ENCODE measurements at places on chromosomes 11 and 22.

- DNase-seq, result no peak
These were observed 205.9 kb downstream of the ST3GAL4 start for GRCh38 chr11:126561327-126561893.

- DNase-seq, result no peak
These were observed 97.9 kb downstream of the STIM1 start for GRCh38 chr11:3953327-3953726.

GRCh38 chr11:73326929-73327811 lies 19.1 kb downstream of the ARHGEF17 start:
- DNase-seq, result no peak

- DNase-seq, result no peak
These were observed 47.5 kb downstream of the SC5D start for GRCh38 chr11:121340032-121340580.

DNA sequence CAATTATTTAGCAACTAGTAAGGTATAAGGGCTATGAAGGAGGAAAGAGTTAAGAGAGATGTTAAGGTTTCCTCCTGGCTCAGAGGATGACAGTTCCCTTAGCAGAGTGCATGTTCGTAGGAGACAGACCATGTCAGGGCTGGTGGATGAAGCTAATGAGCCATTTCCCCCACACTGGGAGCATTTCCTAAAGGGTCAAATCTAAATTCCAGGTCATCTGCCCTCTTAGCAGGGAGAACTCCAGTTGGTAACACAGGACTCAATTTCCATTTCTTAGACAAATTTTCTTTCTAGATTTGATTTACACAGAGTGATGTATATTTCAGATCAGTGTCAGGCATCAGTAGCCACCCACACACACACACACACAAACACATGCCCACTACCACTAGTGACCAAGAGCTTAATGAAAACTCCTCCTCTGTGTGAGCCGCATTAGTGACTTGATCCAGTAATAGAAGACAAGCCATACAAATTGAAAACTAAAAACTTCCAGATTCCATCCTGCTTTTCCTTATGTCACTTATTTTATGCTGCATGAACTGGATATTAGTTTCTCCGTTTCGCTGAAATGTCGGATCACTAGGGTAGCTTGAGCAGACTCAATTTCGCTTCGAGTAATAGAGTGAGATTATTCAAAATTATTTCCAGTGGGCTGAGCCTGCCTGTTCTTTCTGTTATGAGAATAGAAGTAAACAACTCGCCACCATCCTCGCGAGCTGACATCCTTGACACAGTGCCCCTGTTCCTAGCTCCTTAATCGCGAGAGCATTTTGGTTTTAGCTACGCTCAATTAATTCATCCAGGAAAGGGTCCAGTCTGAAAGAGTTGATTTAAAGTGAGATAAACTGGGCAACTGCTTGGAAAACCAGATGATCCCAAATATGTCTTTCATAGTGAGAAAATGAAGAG lies 582.6 kb downstream of the SOX6 start:
- no peak for DNase-seq

Data from activated naive CD4-positive, alpha-beta T cell treated with anti-CD3 and anti-CD28 coated beads, Interleukin-2, amount 50 U/mL, for 72 hours (primary cell).